ENCODE measurements at places on chromosomes 7 and 10.

- DNase-seq, result no peak
Observed at GRCh38 chr10:93150990-93151547, 77.4 kb downstream of the CYP26A1 start.

GRCh38 chr10:58782876-58783851 lies 270.5 kb downstream of the BICC1 start:
- no peak for DNase-seq

GRCh38 chr7:3589752-3590151 lies 288.7 kb downstream of the SDK1 start:
- no peak for DNase-seq

GRCh38 chr10:104809288-104810090 lies 168.4 kb downstream of the SORCS3 start:
- DNase-seq, result no peak

GRCh38 chr7:39761449-39761848 lies 138.1 kb downstream of the RALA start:
- DNase-seq, result no peak
